ENCODE measurements at places on chromosomes 7 and 10.

- DNase-seq = no peak
Measured at GRCh38 chr10:43252783-43253341, 14.0 kb downstream of the RASGEF1A start.

GRCh38 chr7:64687249-64687648 lies 21.3 kb downstream of the ZNF107 start:
- DNase-seq = no peak

GRCh38 chr10:5479481-5480161 lies 19.7 kb downstream of the CALML5 start:
- DNase-seq = no peak

GRCh38 chr10:124831116-124831515 lies 29.5 kb downstream of the ABRAXAS2 start:
- DNase-seq = no peak

- no peak for DNase-seq
Measured at GRCh38 chr7:105210721-105211205, 178.0 kb downstream of the SRPK2 start.

- DNase-seq = no peak
Measured at GRCh38 chr10:124025660-124026588, 67.5 kb downstream of the CHST15 start.

DNA sequence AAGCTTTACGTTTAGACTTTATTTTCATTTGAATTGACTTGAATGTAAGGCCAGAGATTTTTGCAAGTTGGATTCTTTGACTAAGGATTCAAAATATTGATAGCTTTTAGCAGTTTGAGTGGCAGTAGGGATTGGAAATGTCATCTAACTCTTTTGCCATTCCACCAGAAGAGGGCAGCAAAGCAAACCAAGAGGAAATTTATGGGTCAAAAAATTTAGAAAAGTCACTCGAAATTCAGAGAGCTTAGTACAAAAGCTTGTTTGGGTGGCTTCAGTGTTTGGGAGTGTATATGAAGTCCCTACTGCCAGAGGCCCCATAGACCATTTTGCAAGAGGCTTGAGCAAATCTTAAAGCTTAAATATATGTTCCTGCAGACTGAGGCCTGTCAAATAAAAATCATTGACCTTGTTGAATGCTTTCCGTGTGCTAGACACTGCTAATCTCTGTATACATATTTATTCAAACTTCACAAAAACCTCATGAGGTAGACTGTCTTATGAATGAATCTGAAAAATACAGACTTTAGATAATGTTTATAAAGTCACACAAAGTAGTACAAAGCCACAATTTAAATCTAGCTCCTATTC lies 44.6 kb upstream of the RSBN1L start:
- no peak for DNase-seq

GRCh38 chr7:129882531-129882930 lies 70.2 kb downstream of the UBE2H start:
- no peak for DNase-seq

DNA sequence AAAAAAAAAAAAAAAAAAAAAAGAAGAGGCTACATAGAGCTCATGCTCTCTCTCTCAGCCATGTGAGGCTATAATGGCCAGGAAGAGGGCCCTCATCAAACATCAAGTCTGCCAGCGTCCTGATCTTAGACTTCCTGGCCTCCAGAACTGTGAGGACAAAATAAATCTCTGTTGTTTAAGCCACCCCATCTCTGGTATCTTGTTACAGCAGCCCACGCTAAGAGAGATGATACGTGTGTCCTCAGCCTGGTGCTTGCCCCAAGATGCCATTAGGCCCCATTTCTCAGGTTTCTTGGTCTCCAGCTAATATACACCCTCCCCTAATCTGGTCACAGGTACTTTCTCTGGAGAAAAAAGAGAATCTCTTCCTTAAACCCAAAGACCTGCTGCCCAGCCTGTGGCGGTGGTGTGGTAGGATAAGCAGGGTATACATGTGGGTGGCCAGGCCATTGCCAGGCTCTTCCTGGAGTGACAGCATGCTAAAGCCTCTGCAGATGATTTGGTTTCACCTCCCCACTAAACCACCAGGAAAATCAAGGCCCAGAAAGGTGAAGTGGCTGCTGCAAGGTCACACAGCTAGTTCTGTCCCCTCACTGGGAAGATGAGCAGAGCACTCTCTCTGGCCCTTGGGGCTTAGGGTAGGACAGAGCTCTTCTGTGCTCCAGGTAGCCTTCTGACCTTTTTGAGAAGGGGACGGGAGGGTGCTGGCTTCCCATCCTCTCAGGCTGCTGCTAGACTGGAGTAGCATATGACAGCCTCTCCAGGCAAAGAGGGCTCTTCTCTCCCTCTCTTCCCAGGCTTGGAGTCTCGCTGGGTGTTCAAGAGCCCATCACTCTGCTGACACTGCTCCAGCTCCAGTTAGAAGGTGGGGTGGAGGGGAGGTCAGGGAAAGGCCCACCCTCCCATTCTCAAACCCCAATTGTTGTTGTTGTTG lies 5.2 kb downstream of the SPOCK2 start:
- DNase-seq = no peak

DNA sequence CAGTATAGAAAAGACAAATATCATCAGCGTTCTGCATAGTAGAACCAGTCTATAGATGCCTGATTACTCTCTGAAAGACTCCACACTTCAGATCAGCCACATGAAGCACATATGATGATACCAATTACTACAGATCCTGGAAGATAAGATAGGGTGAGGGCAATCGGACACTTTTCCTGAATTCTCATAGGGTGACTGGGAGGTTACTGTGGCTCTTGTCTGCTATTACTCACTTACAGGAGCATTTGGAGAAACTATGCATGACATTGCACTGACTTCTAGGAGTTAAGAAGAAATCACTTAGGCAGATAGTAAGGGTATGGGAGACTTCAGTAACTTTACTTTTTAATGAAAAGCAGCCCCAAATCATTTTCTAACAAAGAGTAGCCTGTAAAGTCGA lies 1140.9 kb downstream of the XPNPEP1 start:
- no peak for DNase-seq

DNA sequence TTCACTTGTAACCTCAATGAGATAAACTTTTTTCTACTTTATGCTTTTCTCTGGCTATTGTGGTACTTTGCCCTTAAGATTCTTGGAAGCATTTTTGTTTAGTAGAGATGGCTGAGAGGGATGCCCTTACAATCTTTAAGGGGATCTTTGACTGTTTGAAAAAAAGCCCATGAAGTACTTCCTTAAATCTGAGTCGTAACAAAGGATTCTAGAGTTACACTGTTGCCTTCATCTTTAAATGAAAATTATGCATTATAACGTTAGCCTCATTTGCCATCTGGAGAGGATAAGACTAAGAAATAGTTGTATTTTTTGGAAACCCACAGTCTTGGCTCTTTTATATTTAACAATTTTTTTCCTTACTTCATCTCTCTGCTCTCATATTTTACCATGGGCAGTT lies 37.8 kb upstream of the FZD1 start:
- DNase-seq = no peak

DNA sequence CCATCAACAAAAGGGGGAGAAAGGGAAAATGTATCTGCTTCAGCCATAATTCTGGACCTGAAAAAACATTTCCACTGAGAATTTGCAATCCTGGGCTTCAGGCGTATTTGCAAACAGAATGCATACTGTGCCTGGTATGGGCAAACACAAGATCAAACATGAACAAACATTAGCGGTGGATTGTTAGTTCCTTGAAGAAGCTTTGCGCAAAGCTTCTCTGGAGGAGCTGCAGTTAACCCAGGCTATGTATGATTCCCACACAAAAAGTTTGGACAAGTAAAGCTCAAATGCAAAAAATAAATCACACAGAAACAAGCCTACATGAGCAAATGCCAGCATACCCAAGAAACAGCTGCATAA lies 20.4 kb upstream of the HILPDA start:
- no peak for DNase-seq

DNA sequence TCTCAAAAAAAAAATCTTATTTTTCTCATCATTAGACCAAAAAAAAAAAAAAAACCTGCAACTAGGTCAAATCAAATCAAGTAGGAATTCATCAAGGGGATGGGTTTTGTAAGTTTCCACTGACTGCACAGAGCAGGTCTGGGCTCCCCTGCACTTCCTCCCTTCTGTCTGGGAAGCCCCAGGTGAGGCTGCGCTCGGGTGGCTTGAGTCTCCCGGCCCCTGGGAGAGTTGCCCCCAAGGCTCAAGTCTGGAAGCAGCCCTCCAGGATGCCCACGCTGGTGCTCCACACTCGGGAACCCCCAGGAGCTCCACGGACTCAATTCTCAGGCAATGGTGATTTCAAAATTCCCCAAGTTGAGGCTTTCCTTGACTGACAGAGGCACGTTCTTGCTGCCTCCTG lies 41.7 kb upstream of the RBM33 start:
- no peak for DNase-seq

GRCh38 chr10:27743012-27743876 lies 2.4 kb downstream of the MKX start:
- no peak for DNase-seq

DNA sequence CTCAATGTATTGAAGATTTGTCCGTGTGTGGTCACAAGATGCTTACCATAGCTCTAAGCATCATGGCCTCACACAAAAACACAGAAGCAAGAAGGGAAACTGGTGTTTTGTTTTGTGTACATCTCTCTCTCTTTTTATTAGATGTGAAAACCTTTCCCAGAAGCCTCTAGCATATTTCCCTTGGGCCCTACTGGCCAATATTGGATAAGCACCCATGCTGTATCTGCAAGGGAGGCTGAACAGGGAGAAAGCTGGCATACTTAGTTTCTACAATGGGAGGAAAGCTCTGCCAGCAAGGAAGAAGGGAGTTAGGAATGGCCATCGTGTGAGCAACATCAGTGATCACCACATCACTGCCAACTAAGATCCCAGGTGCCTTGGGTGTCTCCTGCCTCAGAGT lies 9.6 kb upstream of the NAMPT start:
- DNase-seq = no peak

DNA sequence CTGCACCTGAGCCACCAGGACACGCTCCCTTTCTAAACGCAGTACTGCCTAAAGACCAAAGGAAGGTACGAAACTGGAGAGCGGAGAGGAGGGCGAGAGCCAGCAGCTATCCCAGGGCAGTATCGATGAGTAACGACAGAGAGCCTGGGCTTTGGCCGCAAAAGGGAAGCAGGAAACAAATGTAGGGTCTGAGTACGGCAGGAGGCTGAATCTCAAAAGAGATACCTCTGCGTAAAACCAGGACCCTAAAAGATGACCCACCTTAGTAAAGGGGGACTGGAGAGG lies 20.4 kb downstream of the PARP12 start:
- no peak for DNase-seq

GRCh38 chr10:107666214-107666613 lies 501.7 kb upstream of the SORCS1 start:
- DNase-seq = no peak

DNA sequence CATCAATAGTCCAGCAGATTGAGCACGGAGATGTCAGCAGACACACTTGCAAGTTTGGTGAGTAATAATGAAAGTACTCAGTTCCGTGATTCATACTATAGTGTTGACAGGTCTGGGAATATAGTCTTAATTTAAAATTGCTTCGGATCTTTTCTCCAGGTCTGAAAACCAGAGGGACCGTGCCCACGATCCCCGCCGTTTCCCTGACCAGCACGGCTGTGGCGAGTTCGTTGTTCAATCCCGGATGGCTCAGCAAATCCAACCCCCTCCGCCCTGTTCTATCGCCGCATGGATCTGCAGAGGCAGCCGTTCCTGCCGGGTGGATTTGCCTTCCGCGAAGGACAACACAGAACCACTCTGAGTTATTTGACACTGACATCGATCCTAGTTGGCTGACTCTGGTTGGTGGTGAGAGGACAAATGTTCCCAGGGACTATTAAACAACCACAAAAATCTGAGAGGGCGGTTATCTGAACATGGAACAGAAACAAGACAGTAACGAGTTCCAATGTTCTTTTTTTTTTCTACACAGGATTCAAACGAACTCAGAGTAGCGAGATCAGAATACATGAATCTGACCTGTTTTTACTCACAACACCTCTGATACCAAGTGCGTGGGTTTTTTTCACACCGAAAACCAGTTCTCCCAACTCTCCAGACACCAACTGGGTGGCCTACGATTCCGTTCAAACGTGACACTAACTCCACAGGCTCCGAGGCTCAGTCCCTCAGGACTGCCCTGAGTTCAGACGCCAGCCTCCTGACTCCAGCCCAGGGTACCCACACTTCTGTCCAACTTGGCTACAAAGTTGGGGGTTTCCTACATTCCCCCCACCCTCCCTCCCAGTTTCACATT lies 52.7 kb downstream of the RBM17 start:
- no peak for DNase-seq

DNA sequence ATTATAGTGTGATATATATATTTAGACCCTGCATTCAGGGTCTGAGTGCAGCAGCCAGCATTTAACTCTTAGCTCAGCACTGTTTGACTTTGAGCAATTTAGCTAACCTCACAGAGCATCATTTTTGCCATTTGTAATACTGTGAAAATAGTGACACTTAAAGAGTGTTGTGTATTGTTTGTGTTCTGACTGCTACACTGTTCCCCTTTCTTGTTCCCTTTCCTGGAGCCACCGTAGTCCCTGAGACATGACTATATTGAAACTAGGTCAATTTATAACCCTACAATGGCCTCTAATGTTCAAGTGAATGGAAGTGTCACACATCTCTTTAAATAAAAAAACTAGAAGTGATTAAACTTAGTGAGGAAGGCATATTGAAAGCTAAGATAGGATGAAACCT lies 20.3 kb upstream of the CD36 start:
- DNase-seq = no peak

DNA sequence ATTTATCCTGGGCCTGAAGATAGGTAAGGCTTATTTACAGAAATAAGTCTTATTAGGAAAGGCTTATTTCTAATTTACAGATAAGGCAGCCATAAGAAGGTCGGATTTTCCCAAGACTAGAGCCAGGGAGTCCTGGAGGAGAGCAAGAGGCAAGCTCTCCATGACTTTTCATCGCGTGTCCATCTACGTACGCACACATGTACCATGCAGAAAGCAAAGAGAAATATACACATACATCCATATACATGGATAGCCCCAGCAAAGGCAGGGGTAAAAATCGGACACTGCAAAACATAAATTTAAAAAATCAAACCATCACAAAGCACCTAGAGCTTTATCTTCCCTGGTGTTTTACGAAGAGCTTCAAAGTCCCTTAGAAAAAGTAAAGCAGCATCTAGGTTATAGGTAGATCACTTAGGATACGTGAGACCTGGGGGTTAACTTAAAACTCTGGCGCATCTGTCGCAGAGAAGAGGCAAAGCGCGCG lies 25.8 kb upstream of the ZRANB1 start:
- DNase-seq = no peak

GRCh38 chr7:132964876-132965275 lies 117.0 kb downstream of the CHCHD3 start:
- no peak for DNase-seq

- DNase-seq = no peak
Measured at GRCh38 chr10:96700374-96701099, 19.8 kb downstream of the PIK3AP1 start.

DNA sequence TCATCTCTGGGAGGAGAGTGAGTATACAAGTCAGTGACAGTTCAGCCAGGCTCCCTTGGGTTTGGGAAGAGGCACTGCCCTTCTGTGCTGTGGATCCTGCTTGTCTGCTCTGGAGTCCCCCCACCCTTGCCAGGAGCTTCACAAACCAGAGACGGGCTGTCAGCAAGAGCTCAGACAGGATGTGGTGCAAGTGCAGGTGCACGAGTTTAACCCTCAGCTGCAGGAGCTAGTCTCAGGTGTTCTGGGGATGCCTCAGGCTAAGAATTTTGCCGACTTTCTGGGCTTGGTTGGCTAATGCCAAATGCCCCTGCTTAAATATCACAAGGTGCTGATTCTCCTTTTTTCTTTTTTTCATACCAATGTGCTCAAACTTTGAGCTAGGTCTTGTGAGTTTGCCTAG lies 22.3 kb downstream of the ZNF783 start:
- no peak for DNase-seq

All from caudate nucleus (tissue), 63 donors.